ENCODE measurements at places on chromosomes 1 and 21.

DNA sequence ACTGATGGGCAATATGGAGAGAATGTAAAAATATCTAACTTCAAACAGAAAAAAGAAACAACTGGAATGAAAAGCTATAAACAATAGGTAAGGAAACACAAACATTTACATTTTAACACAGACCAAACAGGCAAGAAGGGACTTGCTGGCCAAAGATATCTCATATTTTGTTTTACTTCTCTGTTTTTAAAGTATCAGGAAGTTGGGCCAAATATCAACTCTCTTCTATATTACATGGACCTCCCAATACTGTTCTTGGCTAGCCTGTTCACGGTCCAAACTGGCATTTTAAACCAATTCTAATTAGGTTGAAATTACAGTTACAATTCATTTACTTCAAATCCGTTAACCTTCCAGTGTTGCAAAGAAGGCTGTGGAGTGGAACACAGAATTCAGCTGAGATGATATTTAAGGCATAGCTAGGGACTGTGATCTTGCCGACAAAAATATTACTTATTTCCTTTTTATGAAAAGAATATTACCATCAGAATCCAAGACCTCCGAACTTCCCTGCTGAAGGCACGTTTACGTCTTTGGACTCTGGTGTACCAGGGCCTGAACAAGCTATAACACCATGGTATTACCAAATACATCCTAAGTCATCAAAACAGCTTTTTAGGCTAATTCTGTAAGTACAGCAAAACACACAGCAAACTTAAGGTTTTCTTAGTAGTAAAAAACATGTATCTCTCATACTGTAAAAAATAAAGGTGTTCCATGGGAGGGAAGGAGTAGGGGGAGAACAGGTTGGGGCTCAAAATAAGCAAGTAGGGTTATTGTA lies 165.4 kb downstream of the RUNX1 start:
- DNase-seq: no peak

DNA sequence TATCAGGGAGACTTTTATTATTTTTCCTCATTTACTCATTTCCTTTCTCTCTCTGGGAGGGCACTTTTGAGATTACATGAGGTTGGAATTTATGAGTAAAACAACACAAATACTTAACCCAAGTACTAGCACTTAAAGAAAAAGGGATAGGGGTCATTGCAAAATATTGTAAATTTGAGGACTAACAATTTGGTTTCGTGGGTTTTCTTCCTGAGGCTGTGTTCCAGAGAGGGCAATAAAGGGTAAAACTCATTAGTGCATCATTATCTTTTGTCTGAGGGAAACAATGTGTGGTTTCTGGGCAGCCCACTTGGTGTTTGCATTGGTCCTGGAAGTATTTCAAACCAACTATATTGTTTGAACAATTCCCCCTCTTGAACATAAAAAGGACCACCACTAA lies 96.5 kb downstream of the GREM2 start:
- DNase-seq: no peak

DNA sequence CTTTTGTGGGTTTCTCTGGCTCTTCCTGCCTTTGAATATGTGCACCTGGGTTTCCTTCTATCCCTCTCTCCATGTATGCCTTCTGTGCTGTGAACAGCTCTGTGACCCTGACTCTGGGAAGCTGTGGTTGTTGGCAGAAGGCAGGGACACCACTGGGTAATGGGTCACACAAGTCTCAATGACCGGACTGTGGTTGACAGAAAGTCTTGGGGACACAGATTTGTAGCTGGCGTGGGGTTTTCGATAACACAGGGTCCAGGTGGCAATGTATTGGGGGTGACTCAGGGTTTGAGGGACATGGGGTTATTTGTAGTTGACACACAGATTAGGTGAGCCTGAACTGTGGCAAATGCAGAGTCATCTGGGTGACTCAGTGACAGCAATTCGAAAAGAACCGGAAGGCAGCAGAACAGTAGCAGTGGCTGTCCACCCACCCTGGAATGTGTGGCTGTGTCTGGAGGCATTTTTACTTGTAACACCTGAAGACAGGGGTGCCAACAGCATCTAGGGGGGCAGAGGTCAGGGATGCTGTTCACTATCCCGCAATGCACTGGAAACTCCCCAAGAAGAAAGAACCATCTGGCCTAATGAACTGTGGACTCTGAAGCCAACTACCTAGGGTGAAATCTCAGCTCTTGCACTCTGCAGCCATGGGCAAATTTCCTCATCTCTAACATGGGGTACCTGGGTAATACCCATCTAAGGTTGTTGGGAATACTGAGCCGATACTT lies 13.0 kb upstream of the SLC6A9 start:
- DNase-seq: no peak

DNA sequence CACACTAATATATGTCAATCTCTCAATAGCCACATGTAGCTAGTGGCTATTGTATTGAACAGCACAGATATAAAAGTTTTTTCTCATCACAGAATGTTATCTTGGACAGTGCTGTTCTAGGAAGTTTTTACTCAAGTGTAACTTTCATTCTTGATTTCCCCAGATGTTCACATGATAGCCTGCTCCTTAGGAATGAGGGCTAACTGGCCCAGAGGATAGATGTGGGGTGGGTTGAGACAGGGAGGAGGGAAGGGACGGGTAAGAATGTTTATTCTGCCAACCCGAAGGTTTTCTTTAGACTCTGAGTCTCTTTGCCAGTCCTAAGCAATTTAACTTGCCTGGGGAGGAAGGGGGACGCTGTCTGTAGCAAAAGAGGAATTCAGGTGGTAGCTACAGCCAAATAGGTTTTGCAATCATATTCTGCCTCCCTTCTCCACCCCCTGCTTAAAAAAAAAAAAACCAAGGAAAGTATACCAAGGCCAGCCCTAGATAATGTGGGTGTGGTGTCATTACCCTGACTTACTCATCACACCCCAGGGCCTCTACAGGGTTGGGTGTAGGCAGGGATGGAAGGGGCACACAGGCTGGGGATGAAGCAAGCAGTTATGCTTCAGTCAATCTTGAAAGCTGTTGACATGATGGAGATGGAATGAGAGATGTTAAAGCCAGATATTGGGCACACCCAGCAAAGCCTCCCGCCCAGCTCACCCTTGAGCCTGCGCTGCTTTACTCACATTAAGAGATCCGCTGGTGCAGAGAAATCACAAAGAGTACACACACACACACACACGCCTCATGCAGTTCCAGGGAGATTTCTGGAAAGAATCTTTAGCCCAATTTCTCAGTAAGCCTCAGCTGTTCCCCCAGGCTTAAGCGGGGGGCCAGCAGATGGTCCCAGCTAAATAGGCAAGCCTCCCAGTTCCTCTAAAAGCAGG lies 59.9 kb downstream of the PLXNA2 start:
- DNase-seq: no peak

DNA sequence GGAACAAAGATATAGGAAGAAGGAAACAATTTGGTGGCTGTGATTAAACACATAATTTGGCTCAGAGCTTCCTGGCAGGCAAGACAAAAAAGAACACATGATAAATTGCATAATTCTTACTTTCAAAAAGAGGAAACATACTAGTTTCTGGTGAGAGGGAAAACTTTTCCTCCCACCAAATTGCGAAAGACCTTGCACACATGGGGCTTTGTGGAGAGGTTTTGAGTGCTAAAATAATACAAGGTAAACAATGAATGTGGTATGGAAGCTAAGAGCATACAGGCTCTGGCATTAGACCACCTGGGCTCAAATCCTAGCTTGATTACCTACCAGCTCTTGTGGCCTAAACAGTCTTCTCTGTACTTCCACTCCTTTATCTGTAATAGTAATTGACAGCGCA lies 140.2 kb upstream of the HOOK1 start:
- DNase-seq: no peak

GRCh38 chr1:45134461-45134873 lies 71.9 kb downstream of the ZSWIM5 start:
- no peak for DNase-seq

GRCh38 chr1:164611754-164612642 lies 53.0 kb downstream of the PBX1 start:
- no peak for DNase-seq

DNA sequence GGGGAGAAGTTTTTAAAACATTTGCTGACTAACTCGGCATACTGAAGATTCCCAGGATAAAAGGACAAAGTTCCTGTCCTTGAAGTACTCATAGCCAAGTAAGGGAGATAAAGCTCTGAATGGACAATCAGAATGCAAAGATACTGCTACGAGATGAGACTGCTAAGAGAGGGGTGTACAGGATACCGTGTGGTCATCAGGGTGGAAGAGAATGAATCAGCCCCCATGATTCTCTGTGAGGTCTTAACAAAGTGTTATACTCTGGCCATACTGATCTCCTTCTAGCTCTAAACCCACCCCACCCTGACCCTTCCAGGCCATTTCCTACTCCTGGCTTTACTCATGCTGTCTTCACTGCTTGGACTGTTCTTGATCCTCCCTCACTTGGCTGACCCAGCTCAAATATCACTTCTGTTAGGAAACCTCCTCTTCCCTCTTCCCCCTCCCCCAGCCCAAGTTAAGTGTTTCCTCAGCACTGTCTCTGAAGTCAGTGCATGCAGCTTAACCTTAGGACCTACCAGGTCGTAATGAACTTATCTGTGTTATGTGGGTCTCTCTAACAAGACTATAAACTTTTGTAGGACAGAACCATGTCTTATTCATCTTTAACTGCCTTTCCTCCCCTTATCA lies 15.8 kb upstream of the MAGOH start:
- no peak for DNase-seq

DNA sequence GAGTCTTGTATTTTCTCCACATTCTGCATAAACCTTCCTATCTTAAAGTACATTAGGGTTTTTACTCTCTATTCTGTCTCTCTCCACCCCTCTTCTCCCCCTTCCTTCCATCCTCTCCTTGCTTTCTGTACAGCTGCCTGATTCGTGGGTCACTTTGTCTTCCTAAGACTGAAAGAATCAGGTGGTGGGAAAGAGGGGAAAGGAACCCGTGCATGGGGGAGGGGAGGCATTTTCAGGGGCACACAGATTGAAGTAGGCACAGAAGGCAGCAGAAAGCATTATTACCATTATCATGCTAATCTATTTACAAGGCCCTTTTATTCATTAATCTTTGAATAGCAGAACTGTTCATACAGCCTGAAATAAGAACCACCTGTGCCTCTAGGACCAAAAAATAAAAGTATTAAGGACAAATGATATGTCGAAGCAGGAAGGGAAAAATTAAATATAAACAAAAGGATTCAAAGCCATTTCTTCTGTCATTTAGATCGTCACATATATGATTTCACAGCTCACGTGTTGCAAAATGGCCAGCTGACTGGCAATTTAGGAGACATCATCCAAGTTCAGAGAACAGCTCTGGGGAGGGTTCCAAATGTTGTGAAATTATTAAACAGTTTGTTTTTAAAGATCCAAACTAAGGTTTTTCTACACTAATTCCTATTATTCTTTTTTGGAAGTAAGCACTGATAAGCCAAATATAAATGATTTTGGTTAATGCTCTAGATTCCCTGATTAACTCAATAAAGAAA lies 154.6 kb downstream of the PBX1 start:
- no peak for DNase-seq

GRCh38 chr1:153617663-153618062 lies 1.5 kb upstream of the S100A14 start:
- DNase-seq: peak; percentile 80

GRCh38 chr1:24101796-24102586 lies 9.9 kb downstream of the MYOM3 start:
- no peak for DNase-seq

DNA sequence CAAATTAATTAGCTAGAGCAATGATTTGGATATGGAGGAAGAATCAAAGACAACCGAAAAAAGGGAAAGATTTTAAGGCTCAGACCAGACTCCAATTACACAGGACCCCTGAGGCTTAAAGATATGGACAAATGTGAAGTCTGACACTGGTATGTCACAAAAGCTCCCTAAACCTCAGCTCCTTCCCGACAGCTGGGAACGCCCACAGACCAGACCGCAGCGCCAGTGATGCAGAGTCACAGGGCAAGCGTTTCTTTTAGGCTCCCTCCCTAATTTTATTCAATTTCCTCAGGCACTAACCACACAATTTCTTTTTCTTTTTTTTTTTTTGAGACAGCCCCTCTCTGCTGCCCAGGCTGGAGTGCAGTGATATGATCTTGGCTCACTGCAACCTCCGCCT lies 40.2 kb downstream of the NID1 start:
- DNase-seq: no peak

DNA sequence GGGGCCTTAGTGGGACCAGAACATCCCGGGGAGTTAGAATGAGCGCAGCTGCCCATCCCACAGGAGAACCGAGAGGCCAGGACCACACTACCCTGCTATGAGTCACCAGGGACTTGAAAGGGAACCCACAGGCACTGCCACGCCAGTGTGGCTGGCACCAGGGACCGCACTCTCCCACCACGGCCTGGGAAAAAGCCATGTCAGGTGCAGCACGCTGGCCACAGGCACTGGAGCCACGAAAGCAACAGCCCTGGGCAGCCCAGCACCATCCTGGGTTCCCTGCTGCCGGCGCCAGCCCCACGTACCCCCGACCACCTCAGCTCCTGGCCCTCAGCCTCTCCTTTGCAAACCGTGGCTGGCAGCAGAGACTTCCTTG lies 14.1 kb upstream of the TMEM240 start:
- DNase-seq: no peak

DNA sequence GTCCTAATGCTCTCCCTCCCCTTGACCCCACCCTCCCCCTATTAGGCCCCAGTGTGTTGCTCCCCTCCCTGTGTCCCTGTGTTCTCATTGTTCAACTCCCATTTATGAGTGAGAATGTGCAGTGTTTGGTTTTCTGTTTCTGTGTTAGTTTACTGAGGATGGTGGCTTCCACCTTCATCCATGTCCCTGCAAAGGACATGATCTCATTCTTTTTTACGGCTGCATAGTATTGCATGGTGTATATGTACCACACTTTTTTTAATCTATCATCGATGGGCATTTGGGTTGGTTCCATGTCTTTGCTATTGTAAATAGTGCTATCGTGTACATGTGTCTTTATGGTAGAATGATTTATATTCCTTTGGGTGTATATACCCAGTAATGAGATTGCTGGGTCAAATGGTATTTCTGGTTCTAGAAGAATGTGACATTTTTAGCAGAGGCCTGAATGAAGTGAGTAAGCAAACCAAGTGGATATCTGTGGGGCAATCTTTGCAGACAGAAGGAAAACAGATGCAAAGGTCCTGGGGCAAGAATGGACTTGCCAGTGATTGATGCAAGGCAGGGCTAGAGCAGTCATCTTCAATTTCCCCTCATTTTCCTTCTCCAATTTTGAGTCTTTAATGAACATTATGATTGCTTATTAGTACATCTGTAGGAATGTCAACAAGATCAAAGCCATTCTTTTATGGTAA lies 50.2 kb downstream of the UBE4B start:
- DNase-seq: no peak

Data from kidney capillary endothelial cell (primary cell).